ENCODE measurements at places on chromosomes 6 and 20.

GRCh38 chr6:98044151-98044561, 761.1 kb upstream of the MMS22L start:
- no peak for DNase-seq

DNA sequence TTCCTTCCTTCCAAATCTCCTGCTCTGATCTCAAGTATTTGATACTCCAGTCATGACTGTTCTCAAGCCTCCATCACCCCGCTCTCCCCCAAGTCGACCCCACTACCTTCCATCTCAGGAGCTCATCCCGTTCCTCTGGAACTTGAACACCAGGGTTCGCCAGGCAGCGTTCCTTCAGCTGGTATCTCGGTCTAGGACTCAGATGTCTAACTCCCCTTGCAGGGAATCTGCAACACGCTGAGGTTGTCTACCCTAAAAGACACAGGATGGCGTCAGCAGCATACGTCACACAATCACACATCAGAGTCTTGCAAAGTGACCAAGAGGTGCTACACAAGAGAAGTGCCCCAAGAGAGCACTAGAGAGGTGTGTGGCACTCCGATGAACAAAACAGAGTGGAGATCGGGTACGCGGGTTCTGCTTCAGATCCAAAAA, 706 bp downstream of the ZNF184 start:
- DNase-seq, result peak; percentile 34

GRCh38 chr20:63508072-63508768, 9.3 kb upstream of the EEF1A2 start:
- no peak for DNase-seq

GRCh38 chr6:20548264-20548663, 14.0 kb downstream of the CDKAL1 start:
- no peak for DNase-seq

- no peak for DNase-seq
Observed at GRCh38 chr6:161400671-161401070, 126.8 kb upstream of the AGPAT4 start.

DNA sequence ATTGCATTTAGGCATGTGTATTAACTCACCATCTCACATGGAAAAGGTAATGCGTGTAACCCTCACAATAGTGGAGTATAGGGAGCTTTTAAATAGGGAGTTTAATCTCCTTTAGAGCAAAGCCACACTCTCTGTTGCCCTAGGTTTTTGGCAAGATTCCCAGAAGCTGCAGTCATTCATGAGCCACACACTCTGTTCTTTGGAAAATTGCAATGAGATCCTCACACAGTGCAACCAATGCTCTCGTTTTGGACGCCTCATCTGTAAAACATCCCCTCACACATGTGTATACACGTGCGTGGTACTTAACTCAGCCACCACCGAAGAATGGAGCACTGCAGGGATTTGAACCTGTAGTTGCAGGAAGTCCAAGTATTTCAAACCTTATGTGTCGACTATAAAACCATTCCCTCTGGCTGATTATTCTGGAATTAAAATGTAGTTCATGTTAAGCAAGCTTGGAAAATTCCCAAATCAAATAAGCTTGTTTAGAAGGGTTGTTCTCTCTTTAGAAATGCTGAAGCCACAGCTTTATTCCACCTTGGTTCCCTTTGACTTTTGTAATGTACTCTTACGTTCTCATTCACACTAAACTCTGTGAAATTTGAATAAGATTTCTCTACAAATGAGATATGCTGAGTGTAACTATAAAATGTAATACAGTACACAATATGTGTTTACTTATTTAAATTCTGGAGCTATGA, 489.8 kb upstream of the MANEA start:
- DNase-seq, result no peak

DNA sequence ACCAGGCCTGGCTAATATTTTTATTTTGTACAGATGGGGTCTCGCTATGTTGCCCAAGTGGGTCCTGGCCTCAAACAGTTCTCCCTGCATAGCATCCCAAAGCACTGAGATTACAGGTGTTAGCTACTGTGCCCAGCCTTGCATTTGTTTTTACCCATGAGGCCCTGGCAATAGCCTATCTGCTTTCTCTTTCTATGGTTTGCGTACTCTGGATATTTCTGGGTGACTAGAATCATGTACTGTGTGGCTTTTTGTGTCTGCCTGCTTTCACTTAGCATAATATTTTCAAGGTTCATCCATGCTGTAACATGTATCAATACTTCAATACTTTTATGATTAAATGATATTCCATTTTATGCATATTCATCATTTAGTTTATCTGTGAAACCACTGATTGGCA, 451.7 kb downstream of the GRIK2 start:
- no peak for DNase-seq

DNA sequence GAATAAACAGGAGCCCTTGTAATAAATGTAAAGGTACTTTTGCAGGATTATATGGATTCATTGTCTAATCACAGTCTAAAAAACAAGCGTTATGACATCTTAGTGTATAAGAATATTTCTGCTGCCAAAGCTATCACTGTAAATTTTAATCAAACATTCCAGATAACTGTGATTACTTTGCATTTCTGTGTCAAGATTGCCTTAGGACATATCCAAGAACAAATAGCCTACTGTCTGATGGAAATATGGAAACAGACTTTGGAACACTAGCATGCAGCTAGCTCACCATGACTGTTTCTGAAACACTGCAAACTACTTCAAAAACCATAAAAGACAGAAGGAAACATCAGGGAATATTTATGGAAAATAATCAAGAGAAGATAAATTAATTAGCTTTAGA, 248.7 kb upstream of the ASCC3 start:
- no peak for DNase-seq

DNA sequence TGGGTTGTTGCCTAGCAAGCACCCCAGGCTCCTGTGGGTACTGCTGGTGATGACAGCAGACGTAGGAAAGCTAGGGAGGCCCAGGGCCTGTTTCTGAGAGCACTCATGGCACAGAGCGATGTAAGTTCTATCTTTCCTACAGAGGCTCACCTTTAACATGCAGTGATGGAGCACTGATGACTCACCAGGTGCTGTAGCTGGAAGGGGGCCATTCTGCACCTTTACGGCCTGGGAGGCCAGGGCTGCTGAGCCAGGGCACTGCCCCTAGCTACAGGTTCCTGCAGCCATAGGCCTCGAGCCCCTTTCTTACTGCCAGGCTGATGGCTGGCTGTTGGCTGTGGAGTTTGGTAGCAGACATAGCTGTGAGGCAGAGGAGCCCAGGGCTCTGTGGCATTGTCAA, 31.1 kb upstream of the GPR6 start:
- no peak for DNase-seq

- no peak for DNase-seq
Observed at GRCh38 chr20:33433465-33434234, 9.9 kb downstream of the SNTA1 start.

- DNase-seq, result no peak
Observed at GRCh38 chr6:4853349-4853748, 77.1 kb downstream of the CDYL start.

DNA sequence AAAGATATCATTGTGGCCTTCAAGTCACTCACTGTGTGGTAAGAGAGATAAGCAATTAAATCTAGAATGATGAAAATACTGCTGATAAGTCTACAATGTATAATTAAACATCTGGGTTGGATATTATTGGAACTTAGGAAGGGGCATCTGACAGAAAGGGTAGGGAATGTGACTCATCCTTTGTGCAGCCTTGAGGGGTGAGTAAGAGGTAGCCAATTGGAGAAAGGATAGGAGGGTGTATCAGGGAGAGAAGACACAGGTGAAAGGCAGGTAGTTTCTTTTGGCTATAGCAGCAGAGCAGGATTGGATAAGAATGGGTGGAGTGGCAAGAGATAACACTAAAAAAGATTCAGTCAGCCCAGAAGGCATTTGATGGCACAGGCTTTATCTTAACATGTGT, 182.0 kb downstream of the COL21A1 start:
- no peak for DNase-seq

DNA sequence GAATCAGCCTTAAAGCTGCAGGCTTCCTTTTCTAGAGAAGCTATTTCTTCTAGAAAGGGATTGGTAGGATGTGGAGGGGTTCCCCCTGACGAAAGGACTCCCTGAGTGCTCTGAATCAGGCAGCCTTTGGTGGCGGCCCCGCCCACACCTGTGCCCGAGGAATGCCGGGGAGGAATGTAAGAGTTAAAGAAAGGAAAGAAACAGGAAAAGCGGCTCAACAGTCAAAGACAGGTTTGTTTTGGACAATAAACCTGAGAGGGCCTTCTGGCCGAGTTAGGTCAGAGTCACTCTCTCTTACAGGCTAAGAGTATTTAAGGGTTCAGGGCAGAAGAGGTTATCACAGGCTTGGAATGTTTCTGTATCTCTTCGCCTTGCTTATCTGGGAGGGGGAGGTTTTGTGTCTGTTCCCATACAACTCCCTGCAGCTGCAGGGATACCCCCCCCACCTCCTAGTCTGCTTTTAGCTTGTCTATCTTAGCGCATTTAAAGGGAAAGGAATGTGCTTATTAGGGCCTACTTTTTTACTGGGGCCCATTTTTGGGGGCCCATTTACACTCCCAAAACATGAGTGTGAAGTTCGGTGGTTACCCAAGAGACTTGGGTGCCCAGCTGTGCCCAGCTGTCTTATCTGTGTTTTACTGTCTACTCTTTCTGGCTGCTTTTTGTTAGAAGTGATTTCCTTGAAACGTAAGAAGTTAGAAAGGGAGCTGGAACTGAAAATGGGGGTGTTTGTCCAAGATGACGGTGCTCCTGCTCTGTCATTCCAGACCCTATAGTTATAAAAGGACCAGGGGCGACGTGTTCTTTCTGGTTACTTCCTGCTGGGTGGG, 32.8 kb downstream of the DYNLT1 start:
- no peak for DNase-seq

GRCh38 chr6:25312703-25313102, 33.5 kb downstream of the CARMIL1 start:
- DNase-seq, result no peak

DNA sequence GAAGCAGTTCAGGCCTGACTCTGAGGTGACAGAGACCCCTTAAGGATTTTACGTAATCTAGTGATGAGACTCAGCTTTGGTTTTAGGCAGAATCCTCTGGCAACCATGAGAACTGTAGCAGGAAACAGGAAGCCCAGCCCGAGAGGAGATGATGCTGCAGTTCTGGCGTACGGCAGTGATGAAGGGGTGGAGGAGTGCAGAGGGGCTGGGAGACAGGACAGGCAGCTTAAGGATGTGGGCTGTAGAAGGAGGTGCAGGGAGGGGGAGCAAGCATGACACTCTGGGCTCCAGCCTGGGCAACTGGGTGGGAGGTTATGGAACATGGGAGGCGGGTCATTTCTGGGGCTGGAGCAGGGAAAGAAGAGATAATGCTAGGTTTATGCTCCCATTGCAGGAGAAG, 67.1 kb downstream of the LRFN2 start:
- no peak for DNase-seq

- no peak for DNase-seq
Observed at GRCh38 chr6:15674690-15675386, 12.0 kb upstream of the DTNBP1 start.

GRCh38 chr6:124294574-124295200, 491.0 kb downstream of the NKAIN2 start:
- no peak for DNase-seq

DNA sequence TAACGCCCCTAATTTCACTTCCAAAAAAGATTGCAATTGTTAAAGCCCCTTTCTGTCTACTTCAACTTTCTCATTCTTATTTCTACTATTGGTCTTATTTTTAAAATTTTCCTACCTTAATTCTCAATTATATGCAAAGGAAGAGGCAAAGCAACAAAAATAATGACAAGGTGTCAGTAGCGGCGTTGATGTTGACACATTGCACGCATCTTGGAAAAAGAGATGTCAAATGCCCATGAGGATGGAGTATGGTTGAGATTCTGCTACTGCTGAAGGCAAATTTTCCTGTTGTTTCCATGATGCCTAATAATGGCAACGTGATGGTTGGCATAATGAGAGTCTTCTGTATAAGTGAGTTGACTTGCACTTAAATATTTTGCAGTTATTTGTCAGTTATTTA, 258.9 kb downstream of the CDKAL1 start:
- DNase-seq, result no peak

GRCh38 chr20:62745279-62745951, 36.8 kb downstream of the NTSR1 start:
- no peak for DNase-seq

GRCh38 chr6:89483111-89483720, 50.3 kb downstream of the ANKRD6 start:
- no peak for DNase-seq

- DNase-seq, result no peak
Observed at GRCh38 chr20:37917461-37917860, 14.5 kb downstream of the VSTM2L start.

DNA sequence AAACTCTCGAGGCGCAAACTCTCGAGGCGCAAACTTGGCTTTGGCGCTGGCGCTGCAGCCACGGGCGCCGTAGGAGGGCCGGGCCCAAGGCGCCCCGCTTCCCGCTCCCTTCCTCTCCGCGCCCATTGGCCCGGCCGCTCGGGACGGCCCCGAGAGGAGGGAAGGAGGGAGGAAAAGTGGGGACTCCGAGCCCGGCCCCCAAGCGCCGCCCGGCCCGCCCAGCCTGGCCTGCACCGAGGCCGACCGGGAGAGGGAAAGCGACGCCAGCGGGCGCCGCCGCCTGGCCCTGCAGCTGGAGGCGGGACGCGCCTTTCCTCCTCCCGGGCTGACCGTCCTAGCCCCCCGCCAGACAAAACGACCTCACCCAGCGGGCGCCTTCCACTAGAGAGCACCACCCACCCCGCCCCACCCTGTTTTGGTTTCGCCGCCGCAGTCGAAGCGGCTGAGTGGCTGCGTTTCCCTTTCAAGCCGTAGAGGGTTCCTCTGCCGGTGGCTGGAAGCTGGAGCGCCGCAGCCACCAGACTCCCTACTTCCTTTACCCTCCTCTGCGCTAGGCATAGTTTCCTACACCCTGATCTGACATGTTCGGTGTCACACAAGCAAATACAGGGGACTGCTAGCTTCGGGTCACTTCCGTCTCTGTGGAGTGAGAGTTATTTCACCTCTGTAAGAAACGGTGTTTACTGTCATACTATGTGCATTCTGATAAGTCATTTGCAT, at the start of gene MBOAT1:
MBOAT1 (minus strand) TSS at position 78 of the 720 bp plus-strand sequence. CDS start 235 bp downstream, outside the sequence.
- DNase-seq, result peak; percentile 23

- no peak for DNase-seq
Observed at GRCh38 chr20:44579313-44580081, 2.9 kb upstream of the PKIG start.

DNA sequence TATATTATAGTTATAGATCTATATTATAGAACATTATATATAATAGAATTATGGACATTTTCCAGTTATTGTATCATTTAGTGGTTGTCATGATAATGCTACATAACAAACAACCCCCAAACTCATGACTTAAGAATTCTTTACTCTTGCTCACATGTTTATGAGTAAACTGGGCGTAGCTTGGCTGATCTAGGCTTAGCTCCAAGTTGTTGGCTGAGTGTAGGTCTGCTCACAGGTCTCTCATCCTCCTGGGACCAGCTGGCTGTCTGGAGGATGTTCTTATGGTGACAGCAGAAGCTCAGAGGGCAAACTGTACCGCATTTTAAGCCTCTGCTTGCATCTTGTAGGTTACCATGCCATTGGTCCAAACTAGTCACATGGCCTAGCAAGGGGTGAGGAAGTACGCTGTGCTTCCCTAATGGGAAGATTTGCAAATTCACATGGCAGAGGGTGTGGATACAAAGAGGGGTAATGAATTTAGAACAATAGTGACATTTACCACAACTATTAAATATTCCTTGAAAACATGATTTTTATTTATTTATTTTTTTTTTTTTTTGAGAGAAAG, 34.2 kb downstream of the ARHGAP40 start:
- DNase-seq, result no peak

Measured in stimulated activated CD8-positive, alpha-beta memory T cell treated with anti-CD3 and anti-CD28 coated beads, Interleukin-7, amount 100 ng/mL, for 1 hour (primary cell).